ENCODE measurements at places on chromosomes 1 and 21. TPM values are rescaled to one million over a fixed set of nuclear protein-coding genes. Genes with fewer than 3 reads are reported as not detected.

Gene SDC3
- 23.4 TPM for total RNA-seq

Gene ANGEL2
- total RNA-seq: 41.4 TPM

Gene AGMAT
- 1.1 TPM for total RNA-seq

Gene DNASE2B
- total RNA-seq: not detected

Gene PKLR
- total RNA-seq: not detected

Gene POGK
- 17.0 TPM for total RNA-seq

Gene PLPPR5
- total RNA-seq: not detected

Gene GPR52
- 0.92 TPM for total RNA-seq

Gene ZNF496
- total RNA-seq: 6.3 TPM

Gene IRF6
- 15.7 TPM for total RNA-seq

Gene RGS1
- not detected for total RNA-seq

Gene FOXD3
- total RNA-seq: not detected

Gene NHLH1
- under 0.01 TPM for total RNA-seq
